WTC11 (cell line): ENCODE measurements at places on chromosomes 4 and X. TPM values are rescaled to one million over a fixed set of nuclear protein-coding genes. Genes with fewer than 3 reads are reported as not detected.

GRCh38 chr4:123661080-123661737 is 264.6 kb downstream of the SPRY1 start:
- DNase-seq = no peak

The POF1B gene
- total RNA-seq = 0.09 to 0.23 TPM in 2 of 3 replicates, not detected in the other

DNA sequence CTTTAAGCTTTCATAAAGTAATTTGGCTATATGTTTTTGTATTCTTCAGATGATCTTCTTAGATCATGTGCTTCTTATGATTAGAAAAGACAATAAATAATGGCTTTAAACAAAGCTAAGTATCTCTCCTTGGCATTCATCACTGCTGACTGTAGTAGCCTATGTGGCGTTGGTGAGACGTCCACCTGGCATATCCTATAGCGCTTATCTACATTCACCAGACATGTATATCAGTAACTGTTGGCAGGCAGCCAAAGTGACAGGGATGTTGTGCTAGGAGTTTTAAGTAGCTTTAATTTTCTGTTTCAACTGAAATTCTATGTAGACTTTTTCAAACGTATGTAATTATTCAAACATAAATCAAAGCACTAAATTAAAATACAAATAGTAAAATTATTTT is 276.4 kb downstream of the IL15 start:
- DNase-seq = no peak

DNA sequence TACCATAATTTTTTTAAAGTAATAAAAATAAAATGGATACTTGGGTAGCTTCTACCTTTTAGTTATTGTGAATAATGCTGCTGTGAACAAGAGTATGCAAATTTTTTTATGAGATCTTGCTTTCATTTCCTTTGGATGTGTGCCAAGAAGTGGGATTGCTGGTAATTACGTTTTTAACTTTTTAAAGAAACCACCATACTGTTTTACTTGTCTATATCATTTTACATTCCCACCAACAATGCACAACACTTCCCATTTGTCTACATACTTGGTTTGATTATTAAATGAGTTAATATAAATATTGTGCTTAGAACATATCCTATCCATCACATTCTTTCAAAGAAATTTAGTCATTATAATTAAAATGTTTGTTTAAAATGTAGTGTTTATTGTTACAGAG is 3.9 kb upstream of the SULT1B1 start:
- no peak for DNase-seq

The LRP2BP gene
- 0.33 to 0.69 TPM (median 0.39 TPM) in 3 replicates for total RNA-seq

The PTPN13 gene
- 42.5 to 49.7 TPM (median 44.0 TPM) in 3 replicates for total RNA-seq

GRCh38 chr4:157025898-157026297 is 50.1 kb upstream of the GLRB start:
- no peak for DNase-seq

The KLHL4 gene
- 10.5 to 11.5 TPM (median 10.9 TPM) in 3 replicates for total RNA-seq

DNA sequence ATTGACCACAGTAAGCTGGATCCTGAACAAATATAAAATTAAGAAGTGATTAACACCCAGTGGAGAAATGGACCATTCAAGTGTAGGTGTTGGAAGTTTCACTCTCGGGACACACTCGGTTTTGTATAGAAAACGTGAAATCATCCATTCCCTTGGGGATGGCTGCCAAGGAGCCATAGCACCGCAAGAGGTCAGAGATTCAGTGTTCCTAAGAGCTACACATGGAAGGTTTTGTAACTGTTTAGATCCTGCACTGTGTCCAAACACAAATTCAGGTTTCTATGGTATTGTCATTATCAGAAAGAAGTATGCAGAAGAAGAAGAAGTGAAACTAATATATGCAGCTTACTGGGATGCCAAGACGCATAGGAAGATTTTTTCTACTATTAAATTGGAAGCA is 281.0 kb downstream of the LDB2 start:
- DNase-seq = no peak

DNA sequence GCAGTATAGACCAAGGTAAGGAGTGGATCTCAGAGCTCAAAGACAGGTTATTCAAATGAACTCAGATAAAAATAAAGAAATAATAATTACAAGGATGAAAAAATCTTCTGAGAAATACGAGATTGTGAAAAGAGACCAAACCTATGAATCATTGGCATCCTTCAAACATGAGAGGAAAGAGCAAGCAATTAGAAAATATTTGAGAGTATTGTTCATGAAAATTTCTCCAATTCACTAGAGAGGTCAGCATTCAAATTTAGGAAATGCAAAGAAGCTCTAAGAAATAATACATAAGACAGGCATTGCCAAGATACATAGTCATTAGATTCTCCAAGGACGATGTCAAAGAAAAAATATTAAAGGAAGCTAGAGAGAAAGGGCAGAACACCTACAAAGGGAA is 93.5 kb upstream of the GALNTL6 start:
- DNase-seq = no peak

The CSAG1 gene
- total RNA-seq = 0.33 to 1.8 TPM (median 1.5 TPM) in 3 replicates

GRCh38 chrX:138018145-138018799 is 452.3 kb downstream of the ZIC3 start:
- no peak for DNase-seq

- no peak for DNase-seq
These were observed 2.9 kb downstream of the ASMTL start for GRCh38 chrX:1449823-1450149.

- no peak for DNase-seq
These were observed 46.9 kb upstream of the SMARCAD1 start for GRCh38 chr4:94160774-94161173.

The NWD2 gene
- 0.05 to 0.07 TPM in 2 of 3 replicates, not detected in the other for total RNA-seq

DNA sequence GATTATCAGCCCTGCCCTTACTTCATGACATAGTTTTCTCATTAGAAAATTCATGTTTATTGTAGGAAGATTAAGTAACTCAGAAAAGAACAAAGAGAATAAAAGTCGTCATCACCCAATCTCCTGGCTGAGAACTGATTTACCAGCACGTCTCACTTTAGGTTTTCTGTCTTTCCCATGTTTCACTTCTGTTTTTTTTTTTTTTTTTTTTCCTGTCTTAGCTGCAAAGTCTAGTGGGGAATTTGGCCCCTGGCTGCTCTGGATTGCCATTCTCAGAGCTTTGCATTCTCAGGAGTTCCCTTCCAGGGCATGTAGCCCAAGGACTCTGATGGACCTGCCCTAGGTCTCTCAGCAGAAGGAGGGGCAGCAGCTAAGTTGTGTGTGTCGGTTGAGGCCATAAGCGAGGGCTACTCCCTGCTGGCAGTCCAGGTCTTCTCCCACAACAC is 57.8 kb downstream of the TMEM131L start:
- no peak for DNase-seq

The TTC29 gene
- total RNA-seq = 0.09 to 0.16 TPM in 2 of 3 replicates, not detected in the other

The TMSB15C gene
- 2.2 to 4.3 TPM (median 3.6 TPM) in 3 replicates for total RNA-seq

GRCh38 chr4:17636696-17637622 is 22.5 kb downstream of the MED28 start:
- peak; percentile 88 for DNase-seq

DNA sequence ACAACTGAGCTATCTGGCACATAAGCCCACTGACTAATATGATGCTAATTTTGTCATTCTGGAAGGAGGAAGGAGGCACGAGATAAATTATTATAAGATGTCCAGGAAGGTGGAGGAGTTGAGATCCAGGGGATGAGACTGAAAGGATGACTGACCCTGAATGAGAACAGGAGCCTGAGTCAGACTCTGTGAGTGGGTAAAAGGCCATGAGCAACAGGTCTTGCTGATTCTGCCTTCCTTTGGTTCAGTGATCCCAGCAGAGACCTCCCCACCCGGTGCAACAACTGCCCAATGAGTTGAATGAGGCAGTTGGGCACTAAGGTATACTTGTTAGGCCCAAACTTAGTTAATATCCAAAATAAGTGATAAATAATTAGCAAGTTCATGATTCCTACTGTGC is 238.1 kb upstream of the GPC4 start:
- DNase-seq = no peak

DNA sequence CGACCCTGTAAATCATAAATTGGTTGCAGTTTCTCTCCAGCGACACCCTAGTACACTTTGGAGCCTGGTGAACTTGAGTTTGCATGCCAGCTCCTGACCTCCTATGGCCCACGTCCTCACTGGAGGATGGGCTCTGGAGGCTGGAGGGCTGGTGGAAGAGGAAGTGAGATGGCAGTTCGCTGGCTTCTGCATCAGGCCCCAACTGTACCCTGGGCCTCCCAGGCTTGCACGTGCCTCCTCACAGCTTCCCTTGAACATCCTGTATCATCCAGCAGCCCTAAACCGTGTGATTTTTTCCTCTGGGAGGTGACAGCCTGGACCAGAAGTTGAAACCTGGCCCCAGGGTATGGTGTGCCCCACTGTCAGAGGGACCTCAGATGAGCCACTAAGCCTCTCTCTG is 78.5 kb downstream of the HTRA3 start:
- DNase-seq = no peak

DNA sequence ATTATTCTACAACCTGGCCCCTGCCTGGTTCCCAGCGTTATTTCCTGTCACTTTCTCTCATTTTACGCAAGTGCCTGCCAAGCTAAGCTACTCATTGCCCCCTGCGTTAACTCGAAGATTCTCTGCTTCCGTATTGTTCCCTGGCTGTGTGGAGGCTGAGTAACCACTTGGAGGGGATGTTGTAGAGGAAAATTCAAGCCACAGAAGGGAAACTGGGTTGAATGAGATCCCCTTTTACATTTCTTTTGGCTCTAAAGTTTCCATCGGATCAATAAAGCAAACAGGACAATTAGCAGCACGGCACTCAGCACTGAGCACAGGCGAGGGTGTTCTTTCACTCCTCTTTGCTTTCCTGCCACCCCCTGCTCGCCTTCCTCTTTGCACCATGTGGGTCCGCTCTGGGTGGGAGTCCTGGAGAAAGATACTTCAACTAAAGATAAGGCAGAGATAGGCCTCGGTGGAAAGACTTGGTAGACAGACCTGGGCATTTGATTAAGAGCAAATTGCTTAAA is 4.2 kb upstream of the TMSB4X start:
- peak; percentile 12 for DNase-seq

- no peak for DNase-seq
These were observed 132.4 kb downstream of the GLRA3 start for GRCh38 chr4:174696657-174697056.

DNA sequence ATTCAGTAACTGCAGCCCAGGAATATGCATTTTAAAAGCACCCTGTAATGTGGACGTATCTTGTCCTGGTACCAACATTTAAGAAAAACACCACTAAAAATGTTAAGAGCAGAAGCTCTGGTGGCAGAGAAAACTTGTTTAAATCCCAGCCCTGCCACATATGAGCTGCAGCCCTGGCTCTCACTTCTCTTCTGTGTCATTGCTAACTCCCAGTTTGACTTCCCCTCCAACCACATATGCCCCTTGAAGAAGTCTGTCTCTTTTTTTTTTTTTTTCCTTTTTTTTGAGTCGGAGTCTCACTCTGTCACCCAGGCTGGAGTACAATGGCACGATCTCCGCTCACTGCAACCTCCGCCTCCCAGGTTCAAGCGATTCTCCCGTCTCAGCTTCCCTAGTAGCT is 14.8 kb downstream of the LHFPL1 start:
- no peak for DNase-seq

DNA sequence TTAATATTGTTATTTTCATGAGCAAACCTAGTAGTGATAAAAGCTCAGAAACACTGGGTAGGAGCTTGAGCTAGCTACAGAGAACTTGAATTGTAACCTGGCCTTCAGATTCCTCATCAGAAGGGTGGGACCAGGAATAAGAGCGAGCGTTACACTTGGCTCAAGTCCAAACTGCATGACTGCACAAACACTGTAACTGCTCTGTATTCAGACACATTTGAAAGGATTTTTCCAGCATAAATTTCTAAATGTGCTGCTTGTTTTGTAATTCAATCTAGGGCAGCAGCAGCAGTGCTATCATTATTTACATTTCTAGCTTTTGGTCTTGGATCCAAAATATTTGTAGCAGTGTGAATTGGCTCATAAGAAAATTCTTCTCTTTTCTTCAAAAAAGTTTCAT is 133.0 kb upstream of the TMLHE start:
- DNase-seq = no peak

DNA sequence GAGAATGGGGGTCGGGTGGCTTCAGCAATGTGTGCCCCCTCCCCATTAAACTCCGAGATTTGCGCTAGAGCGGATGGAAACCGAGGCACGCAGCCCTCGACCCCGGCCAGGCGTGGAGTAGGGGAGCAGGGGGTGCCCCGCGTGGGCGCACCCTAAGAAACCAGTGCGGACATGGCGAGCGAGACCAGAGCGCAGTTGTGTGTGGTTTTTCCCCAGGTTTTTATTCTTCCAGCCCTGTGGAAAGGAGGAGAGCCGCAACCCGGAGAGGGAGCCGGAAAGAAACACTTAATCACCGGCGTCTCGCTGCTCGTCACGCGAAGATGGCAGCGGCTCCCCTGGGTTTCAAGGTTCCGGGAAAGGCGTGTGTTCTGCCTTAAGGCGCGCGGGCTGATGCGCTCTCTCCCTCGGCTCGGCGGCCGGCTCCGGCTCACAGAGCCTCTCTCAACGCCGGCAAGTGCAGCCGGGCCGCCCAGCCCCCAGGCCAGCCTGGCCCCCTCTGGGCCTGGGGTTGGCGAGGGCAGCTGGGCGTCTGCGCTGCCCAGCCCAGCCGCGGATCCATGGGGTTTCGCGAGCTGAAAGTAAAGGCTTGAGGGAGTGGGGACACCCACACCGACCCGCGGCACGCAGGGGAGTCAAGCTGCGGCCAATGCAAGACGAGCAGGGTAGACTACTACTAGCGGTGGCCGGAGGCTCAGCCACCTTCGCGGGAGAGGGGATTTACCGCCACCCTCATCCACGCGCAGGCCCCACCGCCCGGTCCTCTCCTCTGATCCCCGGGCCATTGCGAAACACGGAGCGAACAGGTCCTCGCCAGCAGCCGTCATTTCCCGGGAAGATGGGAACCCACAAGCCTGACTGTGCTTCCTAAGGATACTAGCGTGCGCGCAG is 74.0 kb upstream of the BCOR start:
- no peak for DNase-seq

GRCh38 chr4:534576-535151 is 35.7 kb downstream of the PIGG start:
- no peak for DNase-seq

DNA sequence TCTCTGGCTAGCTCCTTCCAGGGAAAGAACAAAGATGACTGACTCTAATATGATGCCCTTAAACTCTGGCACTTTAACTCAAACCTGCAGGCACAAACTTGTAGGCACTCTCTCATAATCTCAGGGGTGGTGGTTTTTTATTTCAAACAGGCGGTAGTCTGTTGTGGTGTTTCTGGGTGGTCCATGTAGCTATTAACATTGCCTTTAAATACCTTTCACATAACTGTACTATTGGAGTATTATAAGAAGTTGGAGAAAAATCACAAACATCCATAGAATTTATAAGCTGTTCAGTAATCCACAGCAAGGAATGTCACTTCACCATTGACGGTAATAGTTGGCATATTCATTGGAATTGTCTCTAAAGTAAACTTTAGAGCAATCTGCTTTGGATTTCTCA is 204.2 kb upstream of the PDE5A start:
- DNase-seq = no peak
